ENCODE measurements at places on chromosomes 1 and 21.
A peak's percentile ranks its signal among the peaks of the same experiment; 100 is the strongest.

GRCh38 chr1:175674186-175674585, 69.2 kb downstream of the TNR start:
- no peak for DNase-seq

GRCh38 chr1:16143566-16144324, 12.1 kb downstream of the EPHA2 start:
- no peak for DNase-seq

DNA sequence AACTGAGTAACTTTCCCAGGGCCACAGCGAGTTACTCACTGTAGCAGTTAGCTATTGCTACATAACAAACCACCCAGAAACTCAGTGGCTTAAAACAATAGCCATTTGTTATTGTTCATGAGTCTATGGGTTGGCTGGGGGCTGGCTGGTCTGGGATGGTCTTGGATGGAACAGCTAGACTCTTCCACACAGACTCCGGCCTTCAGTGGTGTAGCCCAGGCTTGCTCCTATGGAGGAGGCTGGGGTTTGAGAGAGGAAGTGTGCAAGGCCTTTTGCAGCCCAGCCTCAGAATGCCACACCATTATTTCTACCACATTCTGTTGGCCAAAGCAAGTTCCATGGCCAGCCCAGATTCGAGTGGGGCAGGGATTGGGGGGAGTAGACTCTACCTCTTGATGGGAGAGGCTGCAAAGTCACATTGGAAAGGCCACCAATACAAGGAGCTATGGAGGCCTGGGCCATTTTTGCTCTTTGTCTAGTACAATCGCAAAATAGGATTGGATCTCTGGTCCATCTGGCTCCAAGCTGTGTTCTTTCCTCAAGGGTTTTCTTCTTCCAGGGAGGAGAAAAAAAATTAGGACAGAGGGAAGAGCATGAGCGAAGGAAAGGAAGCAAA, 37.5 kb upstream of the TTC22 start:
- no peak for DNase-seq

- DNase-seq, result peak; percentile 52
These were observed 9.2 kb upstream of the TTC22 start for GRCh38 chr1:54810153-54810942.

- DNase-seq, result no peak
These were observed 179.2 kb downstream of the ATP6V1G3 start for GRCh38 chr1:198361237-198361767.

- no peak for DNase-seq
These were observed 137.1 kb downstream of the PROX1 start for GRCh38 chr1:214124915-214125314.

- no peak for DNase-seq
These were observed 57.4 kb downstream of the B3GALT5 start for GRCh38 chr21:39669976-39670661.

DNA sequence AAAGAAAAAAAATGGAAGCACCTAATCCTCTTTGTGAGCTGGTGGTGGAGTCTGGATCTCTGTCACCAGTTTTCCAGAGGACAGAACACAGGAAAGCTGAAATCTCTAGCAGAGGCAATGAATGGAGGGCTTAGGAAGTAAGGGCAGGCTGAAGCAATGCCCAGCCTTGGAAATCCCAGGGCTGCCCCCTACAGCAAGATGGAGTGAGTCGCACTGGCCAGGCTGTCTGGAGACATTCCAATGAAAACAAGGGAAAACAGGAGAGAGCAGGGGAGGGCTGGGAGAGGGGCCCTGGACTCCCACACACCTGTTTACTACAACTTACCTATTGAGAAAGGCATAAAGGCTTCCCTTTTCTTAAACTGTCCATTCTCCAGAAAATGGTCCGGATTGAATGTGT, 25.9 kb downstream of the CYP2J2 start:
- DNase-seq, result no peak

GRCh38 chr1:6167391-6168303, 12.5 kb downstream of the CHD5 start:
- no peak for DNase-seq

GRCh38 chr1:65066766-65067490, 81.1 kb upstream of the AK4 start:
- peak; percentile 58 for DNase-seq

- no peak for DNase-seq
These were observed 1071.2 kb downstream of the TTLL7 start for GRCh38 chr1:82927753-82928152.

DNA sequence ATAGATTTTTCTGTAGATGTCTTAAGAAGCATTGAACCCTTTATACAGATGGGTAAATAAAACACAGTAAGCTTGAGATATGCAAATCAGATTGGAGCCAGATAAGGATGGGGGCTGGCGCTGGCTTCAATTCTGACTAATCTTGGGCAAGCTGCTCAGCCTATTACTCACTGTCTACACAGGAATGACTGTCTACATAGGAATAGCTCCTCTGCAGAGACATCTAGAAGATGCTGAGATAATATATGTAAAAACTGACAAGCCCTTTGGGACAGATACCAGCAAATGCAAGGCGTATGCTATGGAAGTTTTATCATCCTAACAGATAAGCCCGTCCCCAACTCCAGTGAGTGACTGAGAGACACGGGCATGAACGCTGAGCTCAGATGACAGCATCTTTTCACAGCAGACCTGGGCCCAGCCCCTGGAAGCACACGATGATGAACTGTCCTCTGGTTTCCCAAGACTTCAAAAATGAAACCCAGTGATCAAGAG, 1.7 kb downstream of the CLDN14 start:
- no peak for DNase-seq

DNA sequence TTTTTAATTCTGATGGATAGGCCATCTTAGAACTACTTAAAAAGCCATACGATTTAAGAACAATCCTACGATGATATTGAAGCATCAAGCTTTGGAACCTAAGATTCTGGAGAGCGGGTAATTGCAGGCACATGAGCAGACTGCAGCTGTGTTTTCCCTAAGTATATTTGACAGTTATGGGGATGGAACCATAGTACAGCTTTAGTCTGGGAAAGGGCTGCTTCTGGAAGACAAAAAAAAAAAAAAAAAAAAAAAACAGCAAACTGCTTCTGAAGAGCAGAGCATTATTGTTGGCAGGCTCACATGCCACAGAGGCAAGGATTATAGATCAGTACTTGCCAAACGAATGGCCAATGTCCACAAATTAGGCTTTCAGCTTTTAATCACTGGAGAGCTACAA, 1618.7 kb downstream of the AMY1C start:
- DNase-seq, result no peak

DNA sequence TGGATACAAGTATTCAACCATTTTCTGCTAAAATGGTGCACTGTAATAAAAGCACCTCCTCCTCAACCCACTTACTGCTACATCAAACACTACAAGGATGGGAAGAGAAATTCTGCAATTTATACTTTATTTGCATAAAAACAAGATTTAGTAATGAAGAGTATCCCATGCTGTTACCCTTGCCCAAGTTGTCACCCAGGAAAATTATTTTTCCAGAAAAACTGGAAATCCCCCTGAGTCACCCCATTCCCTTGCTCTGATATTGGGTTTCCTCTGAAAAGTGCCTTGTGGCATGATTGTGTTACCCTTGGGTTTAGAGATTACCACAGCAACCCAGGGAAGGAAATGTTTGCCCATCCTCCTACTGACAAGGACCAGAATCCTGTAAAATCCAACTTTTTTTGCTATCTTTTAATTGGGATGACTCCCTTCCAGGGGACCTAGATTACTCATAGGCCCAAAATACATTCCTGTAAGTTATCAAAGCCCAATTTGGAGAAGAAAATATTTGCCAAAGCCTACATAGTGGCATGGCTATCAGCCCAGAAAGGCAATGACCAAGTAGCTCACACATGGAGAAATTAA, 16.5 kb upstream of the ZC3H11B start:
- no peak for DNase-seq

DNA sequence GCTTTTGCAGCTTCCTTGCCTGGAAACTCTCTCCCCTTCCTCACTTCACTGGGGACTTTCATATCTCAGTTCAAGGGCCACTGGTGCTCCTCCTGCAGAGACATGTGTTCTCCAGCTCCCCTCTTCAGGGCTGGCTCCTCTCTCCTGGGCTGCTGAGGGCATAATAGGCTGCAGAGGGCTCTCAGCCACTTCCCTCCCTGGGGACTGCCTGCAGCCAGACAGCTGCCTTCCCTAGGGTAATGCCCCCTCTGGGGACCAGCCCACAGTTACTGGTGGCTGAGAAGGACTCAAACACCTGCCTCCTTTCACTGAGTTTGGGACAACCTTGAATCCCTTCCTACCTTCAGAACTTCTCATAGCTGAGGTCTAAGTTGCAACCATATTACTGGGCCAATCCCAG, 104.8 kb upstream of the POU3F1 start:
- DNase-seq, result no peak

DNA sequence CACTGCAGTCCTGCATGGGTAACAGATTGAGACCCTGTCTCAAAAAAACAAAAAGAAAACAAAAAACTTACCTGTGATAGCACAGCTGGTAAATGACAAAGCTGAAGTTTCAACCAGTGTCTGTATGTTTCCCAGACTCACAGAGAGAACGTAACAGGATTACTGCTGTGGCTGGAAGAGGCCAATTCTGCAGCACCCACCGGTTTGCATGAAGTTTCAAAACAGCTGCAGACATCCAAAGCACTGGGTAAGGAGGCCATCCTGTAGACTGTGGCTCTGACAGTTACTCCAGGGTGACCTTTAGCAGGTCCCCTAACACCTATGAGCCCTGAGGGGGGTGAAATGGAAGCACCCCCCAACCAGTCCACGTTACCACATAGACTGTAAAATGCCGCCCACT, 7.5 kb downstream of the ID3 start:
- no peak for DNase-seq

DNA sequence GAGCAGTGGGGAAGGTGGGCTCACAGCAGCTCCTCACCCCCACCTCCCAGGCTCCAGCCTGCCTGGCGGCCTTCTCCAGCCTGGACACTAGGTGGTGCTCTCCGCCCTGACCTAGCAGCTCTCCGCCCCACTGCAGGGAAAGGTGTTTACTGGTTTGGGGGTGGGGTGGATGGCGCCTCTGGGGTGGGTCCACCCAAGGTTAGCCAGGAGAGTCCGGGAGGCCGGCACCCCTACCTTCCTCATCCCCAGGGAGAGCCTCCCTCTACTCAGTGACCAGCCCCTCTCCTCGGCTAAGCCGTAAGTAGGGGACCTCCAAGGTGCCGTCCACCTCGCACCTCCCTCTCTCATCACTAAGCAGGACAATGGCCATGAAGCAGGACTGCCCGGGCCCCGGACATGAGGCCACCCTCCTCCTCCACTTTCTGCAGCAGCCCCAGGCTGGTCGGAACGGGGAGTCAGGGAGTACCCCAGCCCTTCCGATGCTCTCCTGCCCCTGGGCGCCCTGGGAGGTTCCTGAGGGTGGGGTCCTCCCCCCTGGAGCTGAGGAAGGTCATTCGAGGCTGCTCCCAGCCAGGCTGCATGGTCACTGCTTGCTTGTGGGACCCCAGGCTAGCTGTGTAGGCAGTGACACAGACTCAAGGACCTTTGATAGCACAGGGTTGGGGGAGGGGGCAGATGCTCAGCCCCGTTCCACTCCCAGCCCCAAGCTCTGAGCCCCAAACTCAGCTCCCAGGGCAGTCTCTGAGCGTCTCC, 101.4 kb upstream of the VAMP3 start:
- DNase-seq, result peak; percentile 28

DNA sequence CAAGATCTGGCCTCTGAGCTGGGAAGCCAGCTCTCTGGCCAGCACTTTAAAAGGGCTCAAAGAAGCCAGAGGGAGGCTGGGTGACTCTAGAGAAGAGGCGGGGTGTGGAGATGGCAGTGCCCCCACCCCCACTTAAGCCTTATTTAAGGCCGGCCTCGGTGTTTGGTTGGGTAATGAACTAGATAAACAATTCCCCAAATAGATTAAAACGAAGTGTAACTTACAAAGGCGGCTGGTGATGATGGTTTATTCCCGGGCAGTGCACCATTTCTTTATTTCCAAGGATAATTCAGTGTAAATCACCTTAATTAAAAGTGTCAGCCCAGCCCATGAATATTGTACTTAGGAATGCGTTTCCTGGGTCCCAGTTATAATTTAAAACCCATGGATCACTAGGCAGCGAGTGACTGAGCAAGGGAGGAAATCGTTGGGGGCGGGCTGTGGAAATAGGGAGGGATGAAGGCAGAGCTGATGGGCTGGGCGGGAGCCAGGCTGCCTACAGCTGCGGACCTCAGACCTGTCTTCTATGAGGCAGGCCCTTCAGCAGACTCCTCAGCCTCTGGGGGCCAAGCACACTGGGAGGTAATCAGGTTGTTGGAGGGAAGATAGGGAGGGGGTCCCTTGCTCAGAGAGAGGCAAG, 54.9 kb downstream of the TMEM53 start:
- DNase-seq, result no peak

- DNase-seq, result no peak
These were observed 1240.7 kb downstream of the BRINP3 start for GRCh38 chr1:189237008-189237407.

GRCh38 chr1:67787746-67788145, 45.5 kb downstream of the GNG12 start:
- no peak for DNase-seq
